ENCODE measurements at places on chromosomes 4 and X. TPM values are rescaled to one million over a fixed set of nuclear protein-coding genes. Genes with fewer than 3 reads are reported as not detected.

Gene LRIT3
- total RNA-seq: not detected

Gene STPG2
- total RNA-seq: not detected

Gene HSD17B10
- total RNA-seq: 64.0 TPM

Gene MGST2
- total RNA-seq: 16.0 TPM

Gene BEX2
- total RNA-seq: not detected

Gene FRMPD3
- total RNA-seq: not detected

Gene PCDH18
- 224 TPM for total RNA-seq

Gene DGKK
- total RNA-seq: not detected

Gene CSN3
- not detected for total RNA-seq

Gene GYPE
- 0.50 TPM for total RNA-seq

Gene SPANXN1
- not detected for total RNA-seq

Gene PRR32
- not detected for total RNA-seq

Gene BEND4
- total RNA-seq: not detected

Gene TCEANC
- total RNA-seq: 1.9 TPM

Gene CFAP99
- not detected for total RNA-seq

Gene UBA1
- 123 TPM for total RNA-seq

Gene CXCL11
- total RNA-seq: not detected

Gene DDX53
- not detected for total RNA-seq

Gene BST1
- total RNA-seq: 9.5 TPM

Gene CSAG2
- not detected for total RNA-seq

Gene TMSB15A
- total RNA-seq: 0.56 TPM

Gene PPBP
- total RNA-seq: not detected

Gene TRMT2B
- 5.3 TPM for total RNA-seq

Gene USP17L27
- total RNA-seq: not detected

Gene SULT1B1
- total RNA-seq: not detected

Gene ARL9
- 1.2 TPM for total RNA-seq

Gene GPR34
- not detected for total RNA-seq

Gene ATP2B3
- total RNA-seq: not detected

Data from cardiac ventricle fibroblast (primary cell).